Cardiac septum (tissue), 1 donor: ENCODE measurements at places on chromosomes 1 and 21.

DNA sequence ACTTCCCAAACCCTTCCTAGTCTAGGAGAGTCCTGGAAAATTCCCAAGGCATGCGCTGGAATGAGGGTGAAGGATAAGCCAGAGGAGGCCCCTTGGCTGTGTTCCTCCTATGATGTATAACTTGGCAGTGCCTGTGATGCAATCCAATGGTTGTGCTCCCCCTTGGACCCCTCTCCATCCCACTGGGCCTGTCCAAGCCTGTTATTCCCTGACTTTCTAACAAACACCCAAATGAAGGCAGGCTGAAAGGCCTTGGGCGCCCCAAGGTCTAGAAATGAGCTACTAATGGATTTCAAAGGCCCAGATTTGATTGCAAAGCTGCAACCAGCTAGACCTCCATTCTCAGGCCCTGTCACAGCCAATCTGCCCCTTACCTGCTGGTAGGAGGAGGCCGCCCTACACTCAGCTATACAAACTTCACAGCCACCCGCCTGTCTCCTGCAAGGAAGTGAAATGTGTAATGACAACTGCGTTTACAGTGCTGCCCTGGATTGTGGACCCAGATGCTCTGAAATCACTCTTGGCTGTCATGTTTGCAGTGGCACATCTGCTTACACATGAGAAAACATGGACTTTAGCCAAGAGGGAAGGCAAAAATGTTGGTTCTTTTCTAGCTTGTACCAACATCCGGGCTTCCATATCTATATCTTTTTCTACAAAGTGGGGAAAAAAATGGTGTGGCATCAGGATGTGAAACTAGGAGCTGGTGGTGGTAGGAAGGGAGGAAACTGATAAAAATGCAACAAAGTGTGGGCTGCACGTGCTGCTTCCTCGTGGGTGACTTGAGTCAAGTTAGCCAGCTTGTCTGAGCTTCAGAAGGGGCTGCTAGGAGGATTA lies 130.4 kb downstream of the TRABD2B start:
- DNase-seq = no peak

DNA sequence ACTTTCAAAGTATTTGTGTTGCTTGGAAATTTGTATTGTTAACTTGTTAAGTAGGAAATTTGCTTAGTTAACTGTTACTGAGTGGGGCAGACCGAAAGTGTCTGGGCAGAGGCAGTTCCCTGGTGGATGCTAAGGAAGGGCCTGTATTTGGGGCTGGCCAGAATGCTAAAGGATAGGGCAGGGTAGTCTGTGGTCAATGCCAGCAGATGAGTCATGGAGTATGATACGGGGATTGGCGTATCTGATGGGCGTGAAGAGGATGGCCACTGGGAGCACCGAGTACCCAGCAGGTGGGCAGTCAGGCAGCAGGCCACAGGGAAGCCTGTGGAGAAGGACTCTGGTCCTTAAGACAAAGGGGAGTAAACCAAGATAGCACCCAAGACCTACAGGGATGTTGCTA lies 46.6 kb upstream of the SCAF4 start:
- DNase-seq = no peak

DNA sequence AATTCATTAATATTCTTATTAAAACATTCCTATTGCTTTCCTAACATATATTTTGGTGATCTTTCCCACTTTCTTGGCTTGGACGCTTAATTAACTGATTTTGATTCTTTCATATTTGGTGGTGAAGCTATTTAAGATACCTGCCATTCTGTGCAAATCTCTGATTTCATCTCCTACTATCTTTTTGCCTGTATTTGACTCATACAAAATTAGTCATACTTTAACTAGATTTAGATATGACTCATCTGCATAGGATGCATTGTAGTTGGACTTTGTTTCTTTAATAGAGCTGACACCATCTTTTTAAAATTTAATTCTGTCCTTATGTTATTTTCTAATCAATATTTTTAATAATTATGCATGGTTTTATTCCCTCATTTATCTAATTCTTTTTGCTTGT lies 93.8 kb upstream of the PLPPR4 start:
- DNase-seq = no peak

- no peak for DNase-seq
Measured at GRCh38 chr1:246691622-246692495, 32.4 kb upstream of the SCCPDH start.

DNA sequence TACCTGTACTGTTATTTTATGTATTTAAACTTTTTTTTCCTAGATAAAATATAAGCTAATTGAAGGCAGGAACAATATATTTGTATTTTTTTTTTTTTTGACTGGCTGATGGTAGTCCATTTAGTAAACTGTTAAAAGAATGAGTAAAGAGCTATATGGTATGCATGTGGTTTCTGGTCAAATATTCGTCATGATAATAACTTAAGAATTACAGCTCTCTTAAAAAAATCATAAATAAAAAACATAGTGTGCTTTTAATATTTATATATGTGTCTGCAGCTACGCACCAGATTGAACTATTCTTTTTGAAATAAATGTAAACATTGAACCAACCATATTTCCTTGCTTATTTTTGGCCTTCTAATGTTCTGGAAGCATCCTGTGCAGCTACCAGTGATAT lies 272.3 kb upstream of the C1orf105 start:
- no peak for DNase-seq
